ENCODE measurements at places on chromosomes 2 and 18. TPM values are rescaled to one million over a fixed set of nuclear protein-coding genes. Genes with fewer than 3 reads are reported as not detected.

ASTL gene
- total RNA-seq, result not detected

AKAIN1 gene
- not detected for total RNA-seq

SF3B6 gene
- total RNA-seq, result 91.4 TPM

BAZ2B gene
- 81.3 TPM for total RNA-seq

POLE4 gene
- total RNA-seq, result 39.6 TPM

TUBA4B gene
- total RNA-seq, result not detected

C2orf66 gene
- 0.38 TPM for total RNA-seq

C2orf42 gene
- total RNA-seq, result 10.6 TPM

DNAH7 gene
- total RNA-seq, result 0.16 TPM

All from omental fat pad (tissue), 4 donors.